ENCODE measurements at places on chromosomes 5 and 9.

- no peak for DNase-seq
Observed at GRCh38 chr9:128809831-128810230, 8.5 kb upstream of the ENDOG start.

DNA sequence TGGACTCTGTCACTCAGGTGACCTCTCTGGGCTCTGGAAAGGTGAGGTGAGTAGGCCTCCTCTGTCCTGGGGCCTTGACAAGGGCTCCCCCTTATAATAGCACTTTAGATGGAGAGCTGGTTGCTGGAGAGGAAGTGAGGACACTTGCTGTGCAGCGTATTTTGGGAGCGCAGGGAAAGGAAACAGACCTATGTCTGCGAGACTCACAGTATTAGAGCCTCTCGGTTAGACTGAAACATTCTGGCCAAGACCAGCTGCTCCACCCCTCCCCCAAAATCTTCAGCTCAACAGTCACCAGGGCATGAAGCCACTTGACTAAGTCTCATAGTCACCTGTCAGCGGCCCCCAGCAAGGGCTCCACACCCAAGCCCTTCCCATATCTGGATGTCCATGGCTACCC lies 213.6 kb downstream of the AGTPBP1 start:
- DNase-seq, result no peak

- DNase-seq, result peak; percentile 68
Observed at GRCh38 chr9:130128251-130128650, 44.0 kb upstream of the NCS1 start.

GRCh38 chr9:133133681-133134387 lies 12.8 kb upstream of the RALGDS start:
- DNase-seq, result peak; percentile 83

GRCh38 chr5:83256091-83256780 lies 178.9 kb downstream of the XRCC4 start:
- no peak for DNase-seq

- no peak for DNase-seq
Observed at GRCh38 chr5:58450811-58451629, 8.9 kb downstream of the PLK2 start.

DNA sequence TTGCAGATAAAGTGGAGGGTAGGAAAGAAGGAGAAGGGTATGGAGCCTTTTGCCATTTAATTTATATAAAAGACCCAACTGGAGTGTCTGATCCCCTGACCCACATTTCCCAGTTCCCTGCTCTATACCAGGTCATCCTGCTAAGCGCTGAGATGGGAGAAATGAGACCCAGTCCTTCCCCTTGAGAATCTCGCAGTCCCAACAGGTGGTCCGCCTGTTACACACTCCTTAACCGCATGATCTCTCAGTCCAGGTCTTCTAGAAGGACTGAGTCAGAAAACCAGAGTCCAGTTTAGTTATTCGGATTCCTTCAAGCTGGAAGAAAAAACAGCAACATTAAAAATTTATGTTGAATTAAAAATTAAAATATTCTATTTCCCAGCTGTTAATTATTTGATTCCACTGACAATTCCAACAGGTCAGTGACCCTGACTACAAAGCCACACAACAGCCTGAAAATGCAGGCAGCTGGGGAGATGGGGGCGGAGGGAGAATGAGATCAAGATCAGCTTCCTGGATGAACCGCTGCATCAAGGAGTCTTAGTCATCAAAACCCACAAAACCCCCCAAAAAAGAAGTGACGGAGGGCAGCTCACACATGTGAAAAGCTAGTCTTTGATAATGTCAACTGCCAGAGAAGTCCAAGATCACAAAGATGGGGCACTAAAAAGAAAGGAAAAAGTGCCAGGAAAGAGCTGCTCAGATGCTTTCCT lies 44.0 kb downstream of the GGTA1 start:
- DNase-seq, result no peak

- no peak for DNase-seq
Observed at GRCh38 chr9:36194326-36195000, 3.7 kb downstream of the CLTA start.

DNA sequence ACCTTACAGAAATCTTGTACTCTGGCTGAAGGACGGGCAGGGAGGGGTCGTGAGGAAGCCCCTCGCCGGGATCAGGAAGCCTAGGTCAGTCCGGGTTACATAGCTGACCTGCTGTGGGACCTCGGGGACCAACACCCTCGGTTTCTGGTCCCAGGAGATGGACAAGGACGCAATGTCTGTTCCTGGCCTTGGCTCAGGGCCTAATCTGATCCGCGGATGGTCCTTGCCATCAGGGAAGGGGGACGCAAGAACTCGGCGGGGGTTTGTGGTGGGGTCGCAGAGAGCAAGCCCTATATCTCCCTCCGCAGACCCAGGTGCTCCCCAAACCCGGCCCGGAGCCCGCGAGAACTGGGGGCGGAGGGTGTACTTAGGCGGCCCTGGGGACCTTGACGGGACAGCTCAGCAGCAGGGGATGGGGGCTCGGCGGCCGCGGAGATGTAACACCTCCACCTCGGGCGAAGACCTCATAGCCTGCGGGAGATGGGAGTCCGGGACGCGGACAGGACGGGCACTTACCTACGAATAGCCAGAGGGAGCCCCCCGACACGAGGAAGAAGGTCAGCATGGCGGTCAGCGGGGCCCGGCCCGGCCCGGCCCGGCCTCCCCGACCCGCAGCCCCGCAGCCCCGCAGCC lies 353 bp downstream of the ACSL6 start:
- DNase-seq, result no peak

GRCh38 chr5:74056789-74057164 lies 430.8 kb downstream of the ARHGEF28 start:
- no peak for DNase-seq

GRCh38 chr5:52476346-52476745 lies 311.4 kb upstream of the ITGA1 start:
- DNase-seq, result no peak

DNA sequence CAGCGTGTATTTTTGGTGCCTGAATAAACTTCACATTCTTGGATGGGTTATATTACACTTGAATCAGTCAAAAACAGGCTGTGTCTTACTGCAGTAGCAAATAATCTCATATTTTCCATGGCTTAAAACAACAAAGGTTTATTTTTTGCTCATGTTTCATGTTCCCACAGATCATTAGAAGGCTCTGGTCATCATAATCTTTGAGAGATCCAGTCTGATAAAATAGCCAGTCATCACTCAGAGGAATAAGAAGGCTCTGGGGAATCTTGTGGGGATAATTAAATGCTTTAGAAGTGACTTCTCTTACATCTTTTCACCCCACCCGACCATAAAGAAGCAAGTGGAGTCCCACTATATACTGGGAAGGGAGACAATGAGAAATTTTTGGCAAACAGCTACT lies 417.7 kb downstream of the PSAT1 start:
- no peak for DNase-seq

GRCh38 chr5:69276422-69277174 lies 41.9 kb downstream of the CDK7 start:
- DNase-seq, result no peak

DNA sequence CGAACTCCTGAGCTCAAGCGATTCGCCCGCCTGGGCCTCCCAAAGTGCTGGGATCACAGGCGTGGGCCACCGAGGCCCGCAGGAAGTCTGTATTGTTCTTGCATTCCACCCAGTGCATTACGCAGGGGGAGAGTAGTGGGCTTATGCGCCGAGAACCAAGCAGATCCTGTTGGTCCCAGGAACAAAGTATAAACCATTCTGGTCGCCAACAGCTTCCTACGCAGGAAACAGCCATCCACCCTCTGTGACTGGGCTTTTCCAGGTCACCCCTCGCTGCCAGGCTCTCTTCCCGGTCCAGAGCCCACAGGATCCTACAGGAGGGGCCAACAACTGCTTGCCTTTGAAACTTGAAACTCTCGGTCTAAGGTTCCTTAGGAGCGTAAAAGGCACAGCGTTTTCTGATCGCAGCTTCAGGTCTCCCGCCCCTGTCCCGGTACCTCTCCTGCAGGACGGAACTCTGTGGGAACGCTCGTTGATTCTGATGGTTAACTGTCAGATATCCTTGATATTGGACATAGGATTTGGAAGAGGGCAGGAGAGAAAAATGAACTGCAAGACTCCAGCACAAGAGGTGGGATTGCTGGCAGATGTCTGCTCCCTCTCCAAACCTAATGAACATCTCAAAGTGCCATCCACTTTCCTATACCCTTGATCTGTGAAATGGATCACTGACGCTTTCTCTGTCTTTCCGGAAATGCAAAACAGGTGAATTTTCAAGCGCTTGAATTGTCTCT lies 4.2 kb upstream of the ANXA2R start:
- DNase-seq, result no peak

DNA sequence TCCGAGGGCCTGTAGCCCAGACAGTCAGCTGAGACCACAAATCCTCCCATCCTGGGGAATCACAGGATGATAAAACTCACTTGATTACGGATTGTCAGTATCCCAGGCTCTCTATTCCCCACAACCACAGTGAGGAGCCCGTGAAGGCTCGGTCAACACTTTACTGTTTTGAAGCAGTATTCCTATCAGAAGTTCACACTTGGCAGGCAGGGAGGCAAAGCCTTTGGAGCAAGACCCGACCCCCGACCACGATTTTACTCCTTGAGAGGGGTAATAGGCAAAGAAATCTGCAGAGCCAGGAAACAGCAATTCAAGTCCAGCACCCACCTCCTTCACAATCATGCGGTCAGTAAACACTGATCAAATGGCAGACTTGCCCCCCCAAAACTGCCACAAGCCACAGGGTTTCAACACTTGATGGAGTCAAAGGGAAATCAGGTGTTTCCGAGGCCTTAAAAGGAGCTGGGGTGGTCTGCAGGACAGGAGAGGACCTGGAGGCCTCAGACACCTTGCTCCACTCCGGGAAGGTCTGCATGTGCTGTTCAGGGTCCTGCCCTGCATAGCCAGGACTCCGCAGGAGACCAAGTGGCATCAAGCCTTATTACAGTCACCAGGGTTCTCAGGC lies 25.2 kb downstream of the BICD2 start:
- DNase-seq, result no peak

DNA sequence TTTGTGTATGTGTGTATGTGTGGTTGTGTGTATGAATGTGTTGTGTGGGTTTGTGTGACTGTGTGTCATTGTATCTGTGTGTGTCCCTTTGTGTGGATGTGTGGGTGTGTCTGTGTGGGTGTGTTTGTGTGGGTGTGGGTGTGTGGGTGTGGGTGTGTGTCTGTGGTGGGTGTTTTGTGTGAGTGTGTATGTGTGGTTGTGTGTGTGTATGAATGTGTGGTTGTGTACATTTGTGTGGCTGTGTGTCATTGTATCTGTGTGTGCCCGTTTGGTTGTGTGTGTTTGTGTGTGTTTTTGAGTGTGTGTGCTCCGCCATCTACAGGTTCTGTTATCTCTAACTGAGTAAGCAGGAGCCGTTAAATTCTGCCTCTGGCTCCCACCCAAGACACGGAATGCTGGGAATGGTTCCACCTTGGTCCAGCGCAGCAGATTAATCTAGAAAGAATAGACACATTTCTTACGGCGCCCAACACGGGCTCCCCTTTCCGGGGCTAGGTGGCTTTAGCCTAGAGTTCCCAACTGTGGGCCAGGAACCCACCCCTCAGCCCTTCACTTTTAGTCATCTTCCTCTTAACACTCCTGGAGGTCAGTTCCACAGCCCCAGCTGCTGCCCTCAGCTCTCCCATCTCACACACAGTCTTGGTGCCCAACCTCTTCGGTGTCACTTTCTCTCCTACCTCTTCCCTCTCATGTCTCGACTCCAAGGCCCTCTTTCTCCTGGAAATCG lies 197.1 kb downstream of the TTLL11 start:
- DNase-seq, result no peak

GRCh38 chr9:114149765-114150340 lies 5.5 kb upstream of the COL27A1 start:
- DNase-seq, result no peak

GRCh38 chr5:150060471-150060870 lies 25.9 kb downstream of the CSF1R start:
- no peak for DNase-seq

- DNase-seq, result no peak
Observed at GRCh38 chr5:57594436-57594835, 111.8 kb upstream of the ACTBL2 start.

GRCh38 chr5:159003045-159004030 lies 96.4 kb downstream of the EBF1 start:
- DNase-seq, result no peak

DNA sequence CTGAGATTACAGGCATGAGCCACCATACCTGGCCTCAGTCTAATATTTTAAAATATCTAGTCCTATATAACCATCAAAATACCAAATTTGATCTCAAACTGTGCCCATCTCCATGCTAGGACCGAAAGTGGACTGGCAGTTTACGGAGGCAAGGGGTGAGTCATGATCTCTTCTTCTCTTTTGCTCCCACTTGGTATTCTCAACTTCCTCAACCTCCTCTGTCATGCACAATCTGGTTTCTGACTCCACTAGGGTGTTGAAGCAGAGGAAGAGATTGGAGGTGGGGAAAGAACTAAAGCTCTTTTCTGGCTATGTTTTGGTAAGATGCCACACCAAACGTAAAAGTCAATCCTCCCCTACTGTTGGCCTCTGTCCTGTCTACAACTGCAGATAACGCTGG lies 55.9 kb upstream of the CEMIP2 start:
- DNase-seq, result no peak

- no peak for DNase-seq
Observed at GRCh38 chr5:141528291-141528984, 39.6 kb downstream of the PCDHGC5 start.

- DNase-seq, result no peak
Observed at GRCh38 chr5:78895616-78896015, 89.5 kb downstream of the ARSB start.

DNA sequence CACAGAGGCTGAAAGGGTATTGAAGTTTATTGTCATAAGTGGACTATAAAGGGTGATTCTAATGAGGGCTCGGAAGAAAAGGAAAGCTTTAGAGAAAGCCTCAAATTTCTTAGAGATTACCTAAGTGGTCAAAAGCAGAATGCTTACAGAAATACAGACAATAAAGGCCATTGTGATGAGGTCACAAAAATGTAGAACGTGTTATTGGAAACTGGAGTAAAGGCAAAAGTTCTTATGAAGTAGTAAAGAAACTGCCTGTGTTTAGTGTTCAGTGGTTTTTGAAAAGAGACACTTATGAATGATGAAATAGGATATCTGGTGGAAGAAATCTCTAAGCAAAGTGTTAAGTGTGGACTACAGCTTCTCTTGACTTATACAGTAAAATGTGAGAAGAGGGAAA lies 726.9 kb downstream of the DNAH5 start:
- no peak for DNase-seq

GRCh38 chr5:138438724-138439476 lies at the start of gene REEP2:
REEP2 (plus strand) TSS chr5:138439057; CDS start chr5:138439209, 152 bp downstream.
- peak; percentile 56 for DNase-seq

DNA sequence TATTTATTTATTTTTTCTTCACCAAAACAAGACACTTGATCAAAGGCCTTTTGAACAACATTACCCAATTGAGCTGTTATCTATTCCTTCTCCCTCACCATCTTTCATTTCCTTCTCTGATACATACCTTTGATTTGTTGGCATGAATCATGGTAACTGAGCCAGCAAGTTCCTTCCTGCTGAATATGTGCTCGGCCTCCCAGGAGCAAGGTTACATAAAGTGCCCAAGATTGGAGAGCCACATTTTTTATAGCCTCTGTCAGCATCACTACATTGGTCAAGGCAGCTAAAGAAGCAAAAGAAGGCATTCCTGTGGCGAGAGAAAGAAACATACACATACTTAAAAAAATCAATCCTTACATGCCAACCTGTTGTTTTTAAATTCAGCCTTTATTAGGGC lies 369.6 kb downstream of the CYLC2 start:
- no peak for DNase-seq

All from T-helper 17 cell (primary cell).